ENCODE measurements at places on chromosomes 13 and 19.

- no peak for DNase-seq
Observed at GRCh38 chr13:23654111-23655110, 84.2 kb downstream of the TNFRSF19 start.

DNA sequence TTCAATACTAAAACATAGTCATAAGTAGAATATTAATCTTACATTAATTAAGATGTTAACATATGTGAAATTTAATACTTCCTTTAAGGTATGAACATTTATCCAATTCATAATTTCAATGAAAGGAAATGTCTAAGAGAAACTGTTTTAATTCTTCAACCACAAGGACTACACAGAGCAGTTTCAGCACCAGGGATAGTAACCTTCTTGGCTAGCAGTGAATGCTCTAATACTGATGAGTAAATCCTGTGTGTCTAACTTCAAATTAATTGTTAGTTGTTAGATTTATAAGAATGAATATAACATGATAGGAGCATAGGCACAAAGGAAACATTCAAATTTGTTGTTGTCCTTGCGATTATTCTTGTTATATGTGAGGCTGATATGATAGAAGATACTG is 15.6 kb upstream of the NBEA start:
- no peak for DNase-seq

GRCh38 chr13:38635030-38635429 is 51.8 kb upstream of the FREM2 start:
- DNase-seq: no peak

DNA sequence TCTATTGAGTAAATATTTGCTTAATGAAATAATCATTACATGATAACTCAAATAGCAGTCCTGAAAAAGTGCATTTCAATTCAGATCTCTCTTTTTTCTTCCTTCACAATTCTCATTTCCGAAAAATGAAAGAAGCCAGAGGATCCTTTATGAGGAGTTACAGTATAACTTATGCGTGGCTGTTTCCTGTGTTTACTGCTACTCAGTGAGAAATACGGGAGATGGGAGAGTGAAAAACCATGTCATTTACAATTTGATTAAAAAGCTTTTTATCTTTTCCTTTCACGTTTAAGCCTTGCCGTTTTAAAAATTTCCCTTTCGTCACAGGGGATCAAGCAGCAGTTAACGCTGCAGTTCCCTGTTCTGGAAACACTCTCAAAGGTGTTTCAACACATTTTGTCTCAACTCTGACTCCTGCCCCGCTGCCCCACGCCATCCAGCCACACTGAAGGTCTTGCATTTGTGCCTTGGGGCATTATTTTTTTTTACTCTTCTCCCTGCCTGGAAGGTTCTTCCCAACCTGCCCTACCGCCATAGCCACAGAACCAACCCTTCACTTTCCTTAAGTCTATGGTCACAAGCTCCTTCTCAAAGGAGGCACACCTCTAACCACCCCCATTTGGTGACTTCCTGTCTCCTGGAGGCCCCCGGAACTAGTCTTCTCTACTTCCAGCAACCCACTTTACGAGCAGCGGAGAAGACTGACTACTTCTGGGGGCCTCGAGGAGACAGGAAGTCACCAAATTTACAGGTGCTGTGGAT is 17.0 kb downstream of the KL start:
- peak; percentile 1 for DNase-seq

DNA sequence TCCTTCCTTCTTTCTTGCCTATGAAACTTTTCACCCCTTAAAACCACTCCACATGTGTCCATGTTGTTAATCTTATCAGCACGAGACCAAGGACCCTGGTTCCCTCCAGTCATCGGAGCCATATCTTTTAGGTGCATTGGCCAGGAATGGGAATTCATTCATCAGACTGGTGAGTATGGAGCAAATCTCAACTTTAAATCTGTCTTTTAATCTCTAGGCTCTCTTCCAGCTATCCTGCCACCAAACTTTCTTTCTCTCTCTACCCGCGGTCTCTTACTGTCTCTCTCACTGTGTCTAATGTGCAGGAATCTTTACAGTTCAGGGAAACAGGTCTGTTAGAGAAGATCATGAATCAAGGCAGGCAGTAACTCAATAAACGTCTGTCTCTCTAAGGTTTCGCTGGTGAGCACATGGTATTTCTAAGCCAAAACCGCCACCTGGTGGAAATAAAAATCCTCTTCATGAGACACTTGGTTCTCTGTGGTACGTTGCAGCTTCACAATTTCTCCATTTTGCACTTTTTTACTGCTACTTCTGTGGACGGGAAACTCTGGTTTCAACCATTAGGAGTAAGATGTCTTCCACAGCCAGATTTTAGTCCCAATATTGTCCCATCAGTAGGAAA is 16.1 kb downstream of the LGALS16 start:
- DNase-seq: no peak

GRCh38 chr13:99657848-99658260 is 156.6 kb downstream of the TM9SF2 start:
- DNase-seq: peak; percentile 14

DNA sequence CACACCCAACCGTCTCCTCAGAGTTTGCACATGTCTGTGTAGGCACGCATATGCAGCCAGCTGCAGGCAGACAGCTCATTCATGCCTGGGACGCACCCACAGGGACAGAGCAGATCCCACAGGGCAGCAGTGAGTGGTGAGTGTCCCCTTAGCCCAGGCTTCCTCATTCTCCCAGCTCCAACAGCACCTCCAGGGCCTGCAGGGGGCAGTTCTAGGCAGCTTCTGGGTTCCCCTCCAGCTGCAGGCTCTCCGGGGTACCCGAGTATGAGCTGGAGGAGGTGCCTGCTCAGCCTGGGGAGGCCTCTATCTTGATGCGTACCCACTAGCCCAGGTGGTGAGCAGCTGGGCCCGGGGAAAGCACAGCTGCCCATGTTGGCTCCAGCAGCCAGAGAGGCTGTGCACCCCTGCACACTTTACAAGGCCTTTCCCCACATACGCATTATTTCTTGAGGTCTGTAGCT is 1.3 kb upstream of the SHANK1 start:
- DNase-seq: no peak

DNA sequence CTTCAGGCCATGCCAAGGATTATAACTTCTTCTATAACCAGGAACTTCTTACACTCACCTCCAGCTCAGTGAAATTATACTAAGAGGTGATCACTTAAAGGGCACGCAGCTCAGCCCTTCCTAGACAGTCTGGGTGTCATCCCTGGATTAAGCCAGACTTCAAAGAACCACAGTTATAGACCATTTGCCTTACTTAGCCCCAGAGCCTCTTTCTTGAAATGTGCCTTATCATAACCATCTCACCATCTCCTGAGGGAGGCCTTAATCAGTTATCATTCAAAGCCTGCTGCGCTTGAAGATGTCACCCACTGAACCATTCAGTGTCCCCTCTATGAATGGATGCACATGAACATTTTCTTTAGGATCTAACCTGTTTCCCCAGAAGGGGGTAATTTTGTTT is 10.1 kb upstream of the DHRS12 start:
- no peak for DNase-seq

- DNase-seq: no peak
Observed at GRCh38 chr19:1813192-1814182, 1.4 kb upstream of the ATP8B3 start.

DNA sequence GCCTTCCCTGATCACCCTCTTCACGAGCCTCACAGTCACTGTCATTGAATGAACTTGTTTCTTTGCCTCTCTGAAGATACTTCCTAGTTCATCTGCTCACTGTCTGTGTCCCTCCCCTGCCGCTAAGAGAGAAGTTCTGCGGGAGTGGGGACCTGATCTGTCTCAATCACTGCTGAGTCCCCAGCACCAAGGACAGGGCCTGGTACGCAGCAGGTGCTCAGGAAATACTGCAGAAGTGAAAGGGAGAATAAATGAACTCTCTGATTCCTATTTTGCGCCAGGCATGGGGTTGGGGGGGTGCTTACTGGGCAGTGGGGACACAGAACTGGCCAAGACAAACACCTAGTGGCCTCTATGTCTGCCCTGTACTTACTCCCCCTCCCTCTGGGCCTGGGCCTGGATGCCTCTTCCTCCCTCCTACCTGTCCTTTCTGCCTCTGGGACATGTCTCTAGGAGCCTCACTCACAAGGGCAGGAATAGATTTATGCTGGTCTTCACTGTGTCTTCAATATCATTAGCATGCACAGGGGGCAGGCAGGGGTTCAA is 17.5 kb downstream of the FCGBP start:
- DNase-seq: no peak

GRCh38 chr13:80591976-80592740 is 251.2 kb upstream of the SPRY2 start:
- no peak for DNase-seq

DNA sequence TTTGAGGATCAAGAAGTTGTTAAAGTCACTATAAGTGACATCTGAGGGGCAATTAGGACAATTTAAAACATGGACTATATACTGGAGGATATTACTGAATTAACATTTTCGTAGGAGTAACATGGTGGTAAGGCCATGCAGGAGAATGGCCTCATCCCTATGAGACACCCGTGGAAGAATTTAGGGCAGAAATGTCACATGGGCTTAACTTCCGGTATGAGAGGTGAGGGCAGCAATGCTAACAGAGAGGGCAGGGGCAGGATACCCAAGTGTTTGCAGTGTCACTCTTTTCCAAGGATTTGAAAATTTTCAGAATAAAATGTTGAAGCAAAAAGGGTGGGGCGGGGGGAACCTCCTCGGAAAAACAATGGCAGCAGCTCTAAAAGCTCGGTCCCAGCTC is 23.6 kb downstream of the RANBP3 start:
- DNase-seq: no peak

DNA sequence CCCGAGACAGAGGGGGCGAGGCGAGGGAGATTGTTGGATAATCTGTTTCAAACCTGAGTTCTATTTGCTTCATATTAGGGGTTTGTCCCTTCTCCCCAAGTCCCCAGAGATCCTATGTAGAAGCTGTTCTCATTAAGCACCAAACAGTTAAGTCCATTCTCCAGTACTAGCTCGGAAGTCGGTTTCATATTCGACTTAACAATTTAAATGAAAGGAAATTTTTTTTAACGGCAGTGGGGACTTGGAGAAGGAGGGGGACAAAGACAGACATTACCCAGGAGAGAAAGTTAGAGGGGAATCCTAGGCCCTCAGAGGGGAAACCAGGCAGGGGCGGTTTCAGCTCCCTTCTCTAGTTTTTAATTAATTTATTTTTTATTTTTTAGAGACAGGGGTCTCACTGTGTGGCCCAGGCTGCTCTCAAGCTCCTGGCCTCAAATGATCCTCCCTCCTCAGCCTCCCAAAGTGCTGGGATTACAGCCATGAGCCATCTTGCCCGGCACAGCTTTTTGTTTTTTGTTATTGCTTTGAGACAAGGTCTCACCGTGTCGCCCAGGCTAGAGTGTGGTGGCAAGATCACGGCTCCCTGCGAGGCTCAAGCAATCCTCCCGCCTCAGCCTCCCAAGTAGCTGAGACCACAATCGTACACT is 13.7 kb upstream of the TLE2 start:
- no peak for DNase-seq

- DNase-seq: no peak
Observed at GRCh38 chr19:55461974-55462626, 658 bp upstream of the ISOC2 start.

- no peak for DNase-seq
Observed at GRCh38 chr19:49853852-49854377, 3.0 kb downstream of the PTOV1 start.

DNA sequence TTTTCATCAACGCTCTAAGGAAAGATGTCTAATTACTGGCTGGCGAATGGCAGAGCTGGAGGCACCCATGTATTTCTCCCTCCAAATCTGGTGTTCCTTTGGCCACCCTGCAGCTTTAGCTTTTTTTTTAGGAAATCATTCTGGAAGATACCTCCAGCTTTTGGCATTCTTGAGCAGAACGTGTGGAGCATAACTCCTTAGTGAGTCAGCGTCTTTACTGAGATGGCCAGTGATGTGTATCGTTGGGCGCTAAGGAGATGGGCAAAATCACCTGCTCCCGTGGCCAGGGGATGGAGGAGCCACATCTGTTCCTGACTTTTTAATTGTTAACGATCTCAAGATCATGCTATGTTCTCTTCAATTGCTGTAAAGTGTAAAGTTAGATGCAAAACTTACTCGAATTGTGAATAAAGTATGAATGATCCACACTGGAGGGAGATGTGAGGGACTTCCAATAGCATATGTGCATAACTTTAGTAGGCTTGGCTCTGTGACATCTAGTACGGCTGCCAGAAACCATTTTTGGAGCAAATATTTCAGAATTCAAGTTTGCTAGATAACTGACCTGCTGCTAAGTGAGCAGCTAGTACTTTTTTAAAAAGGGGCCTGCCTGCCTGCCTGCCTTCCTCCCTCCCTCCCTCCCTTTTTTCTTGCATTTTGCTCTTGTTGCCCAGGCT is 24.4 kb upstream of the C1QTNF9 start:
- no peak for DNase-seq

- no peak for DNase-seq
Observed at GRCh38 chr19:41688098-41688497, at the start of gene CEACAM7. Gene CEACAM7, minus strand, starts transcription at chr19:41688270. Its CDS starts 105 bp downstream, at chr19:41688165.

DNA sequence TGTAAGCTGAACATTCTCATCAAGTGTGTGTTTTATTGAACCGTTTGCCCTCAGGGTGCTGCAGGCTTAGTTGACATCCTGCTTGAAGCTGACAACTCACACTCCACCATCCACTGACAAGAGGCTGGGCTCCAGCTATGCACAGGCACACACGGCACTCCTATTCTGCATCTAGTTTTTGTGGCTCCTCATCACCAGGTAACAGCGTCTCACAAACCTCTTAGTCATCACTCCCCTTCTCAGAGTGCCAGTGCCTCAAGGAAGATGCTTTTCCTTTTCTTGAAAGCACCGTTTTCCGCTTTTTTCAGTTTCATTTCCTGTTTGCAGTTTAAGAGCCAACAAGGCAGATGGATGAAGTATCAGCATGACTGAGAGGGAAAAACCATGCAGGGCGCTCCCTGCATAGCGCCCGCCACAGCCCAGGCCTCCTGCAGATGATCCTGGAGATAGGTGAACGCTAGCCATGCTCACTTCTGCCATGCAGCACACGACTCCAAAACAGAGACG is 491.2 kb downstream of the COG6 start:
- no peak for DNase-seq

DNA sequence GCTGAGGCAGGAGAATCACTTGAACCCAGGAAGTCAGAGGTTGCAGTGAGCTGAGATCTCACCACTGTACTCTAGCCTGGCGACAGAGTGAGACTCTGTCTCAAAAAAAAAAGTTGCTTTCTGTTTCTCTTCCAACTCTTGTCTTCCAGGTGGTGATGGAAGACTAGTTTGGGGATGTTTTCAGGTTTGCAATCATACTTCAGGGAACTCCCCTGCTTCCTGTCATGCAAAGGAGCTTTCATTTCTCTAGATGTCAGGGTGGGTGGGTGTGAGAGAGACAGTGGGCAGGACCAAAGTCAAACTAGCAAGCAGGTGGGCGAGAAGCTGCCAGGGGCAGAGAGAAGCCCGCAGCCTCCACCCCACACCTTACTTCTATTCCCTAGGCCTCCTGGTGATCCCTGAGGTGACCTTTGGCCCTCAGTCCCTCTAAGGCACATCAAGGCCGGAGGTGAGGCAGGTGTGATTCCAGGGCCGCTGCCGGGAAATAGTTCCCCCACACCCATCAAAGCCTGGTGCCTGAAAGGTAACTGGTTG is 25.7 kb downstream of the CCNE1 start:
- DNase-seq: no peak

- DNase-seq: no peak
Observed at GRCh38 chr13:31172001-31172400, 10.3 kb upstream of the HSPH1 start.

- DNase-seq: no peak
Observed at GRCh38 chr19:7618348-7618747, 11.0 kb downstream of the XAB2 start.
